GM03348 (cell line): ENCODE measurements at places on chromosomes 1 and 21.
A peak's percentile ranks its signal among the peaks of the same experiment; 100 is the strongest.

- no peak for DNase-seq
Measured at GRCh38 chr1:32764826-32765569, 52.2 kb downstream of the YARS1 start.

- peak; percentile 69 for DNase-seq
Measured at GRCh38 chr1:181141431-181141910, 53.0 kb downstream of the IER5 start.

DNA sequence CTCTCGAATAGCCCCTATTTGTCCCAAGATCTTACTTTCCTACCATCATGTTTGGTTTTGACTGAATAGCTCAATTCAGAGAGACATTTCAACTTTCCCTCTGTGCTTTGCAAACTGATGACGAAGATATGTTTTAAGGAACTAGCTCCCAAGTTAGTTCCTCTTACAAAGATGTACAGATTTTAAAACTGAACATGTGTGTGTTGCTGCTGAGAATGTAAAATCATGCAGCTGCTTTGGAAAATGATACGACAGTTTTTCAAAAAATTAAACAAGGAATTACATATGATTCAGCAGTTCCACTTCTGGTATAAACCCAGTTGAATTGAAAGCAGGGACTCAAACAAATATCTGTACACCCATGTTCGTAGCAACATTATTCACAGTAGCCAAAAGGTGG is 33.6 kb downstream of the KIF26B start:
- no peak for DNase-seq

GRCh38 chr1:101122452-101123166 is 97.0 kb upstream of the DPH5 start:
- DNase-seq, result no peak

- DNase-seq, result no peak
Measured at GRCh38 chr1:154492115-154492514, 9.9 kb upstream of the TDRD10 start.
